G401 (cell line): ENCODE measurements at places on chromosomes 2 and 18. TPM values are rescaled to one million over a fixed set of nuclear protein-coding genes. Genes with fewer than 3 reads are reported as not detected.

Gene UGT1A3
- not detected in 2 replicates for total RNA-seq

Gene PDCD1
- 0.62 TPM in 1 of 2 replicates, not detected in the other for total RNA-seq

Gene ANKRD36
- total RNA-seq: 13.8 and 20.2 TPM in 2 replicates

GRCh38 chr2:105790461-105791149 is 45.9 kb downstream of the NCK2 start:
- no peak for DNase-seq

DNA sequence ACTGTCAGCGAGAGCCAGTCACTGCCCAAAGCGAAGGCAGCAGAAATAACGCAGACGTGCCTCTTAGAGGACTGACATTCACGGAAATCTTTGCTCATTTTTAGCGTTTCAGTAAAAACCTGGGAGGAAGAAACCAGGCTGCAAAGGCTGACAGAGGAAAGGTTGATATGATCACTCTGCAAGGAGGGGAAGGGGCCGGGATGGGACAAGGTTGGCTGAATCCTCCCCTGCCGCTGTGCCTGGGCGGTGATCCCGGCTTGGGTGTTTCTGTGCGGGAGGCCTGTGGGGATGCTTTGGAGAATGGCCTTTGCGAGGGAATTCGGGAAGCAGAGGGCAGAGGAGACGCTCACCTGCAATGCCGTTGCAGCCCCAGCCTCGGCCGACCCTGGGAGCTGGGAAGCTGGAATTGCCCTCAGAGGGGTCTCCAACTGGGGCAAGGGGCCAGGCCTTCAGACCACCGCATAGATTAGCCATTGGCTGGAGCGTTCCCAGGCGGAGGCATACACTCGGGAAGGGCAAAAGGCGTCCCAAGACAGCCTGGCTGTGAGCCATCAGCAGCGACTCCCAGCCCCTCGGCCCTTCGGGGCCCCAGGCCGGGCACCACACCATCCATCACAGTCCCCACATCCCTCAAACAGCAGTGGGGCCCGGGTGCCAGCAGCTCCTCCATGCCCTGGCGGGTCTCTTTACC is 111.7 kb upstream of the GPC1 start:
- no peak for DNase-seq

GRCh38 chr2:134206573-134206972 is 47.3 kb upstream of the MGAT5 start:
- DNase-seq: no peak

GRCh38 chr2:230921806-230922595 is 3.0 kb downstream of the GPR55 start:
- DNase-seq: no peak

GRCh38 chr2:240635121-240635997 is 10.1 kb downstream of the GPR35 start:
- no peak for DNase-seq
